ENCODE measurements at places on chromosomes 3 and 15.

DNA sequence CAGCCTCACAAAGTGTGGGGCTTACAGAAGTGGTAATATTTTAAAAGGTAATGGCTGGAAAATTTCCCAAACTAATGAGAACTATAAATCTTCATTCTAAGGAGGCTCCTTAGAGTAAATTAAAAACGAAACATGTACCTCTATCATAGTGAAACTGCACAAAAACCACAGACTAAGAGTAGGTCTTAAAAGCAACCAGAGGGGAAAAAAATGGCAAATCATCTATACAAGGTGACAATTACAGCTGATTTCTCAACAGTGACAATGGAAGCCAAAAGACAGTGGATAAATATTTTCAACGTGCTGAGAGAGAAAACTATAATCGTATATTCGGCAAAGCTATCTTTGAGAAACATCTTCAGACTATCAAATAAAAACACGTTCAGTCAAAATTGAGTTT, 20.6 kb downstream of the HEG1 start:
- DNase-seq: no peak

DNA sequence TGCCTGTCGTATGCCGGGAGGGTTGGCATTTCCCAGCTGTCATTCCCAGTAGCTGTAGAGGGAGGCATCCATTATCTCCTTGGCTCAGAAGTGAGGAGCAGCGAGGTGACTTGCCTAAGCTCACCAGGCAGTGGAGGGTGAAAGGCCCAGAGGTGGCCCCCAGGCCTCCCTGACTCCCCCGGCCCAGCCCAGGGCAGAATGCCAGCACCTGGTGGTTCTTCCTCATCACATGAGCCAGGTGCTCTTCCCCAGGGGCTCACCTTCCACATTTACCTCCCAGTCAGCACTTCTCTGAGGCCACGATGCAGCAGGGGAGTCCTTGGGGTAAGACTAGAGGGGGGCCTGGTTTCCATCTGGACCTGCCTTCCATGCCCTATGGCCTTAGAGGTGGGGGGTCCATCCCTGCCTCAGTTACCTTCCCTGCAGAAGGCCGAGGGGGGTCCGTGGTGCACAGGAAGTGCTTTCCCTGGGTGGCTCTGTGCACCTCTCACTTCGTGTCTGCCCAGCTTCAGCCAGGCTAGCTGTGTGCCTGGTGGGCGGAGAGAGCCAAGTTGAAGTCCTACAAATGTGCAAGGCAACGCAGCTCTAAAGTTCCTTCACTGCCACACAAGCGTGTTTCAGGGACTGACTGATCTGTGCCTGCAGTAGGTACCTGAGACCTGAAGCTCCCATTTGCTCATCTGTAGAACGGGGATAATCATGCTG, 70.3 kb upstream of the PLXNA1 start:
- DNase-seq: no peak

DNA sequence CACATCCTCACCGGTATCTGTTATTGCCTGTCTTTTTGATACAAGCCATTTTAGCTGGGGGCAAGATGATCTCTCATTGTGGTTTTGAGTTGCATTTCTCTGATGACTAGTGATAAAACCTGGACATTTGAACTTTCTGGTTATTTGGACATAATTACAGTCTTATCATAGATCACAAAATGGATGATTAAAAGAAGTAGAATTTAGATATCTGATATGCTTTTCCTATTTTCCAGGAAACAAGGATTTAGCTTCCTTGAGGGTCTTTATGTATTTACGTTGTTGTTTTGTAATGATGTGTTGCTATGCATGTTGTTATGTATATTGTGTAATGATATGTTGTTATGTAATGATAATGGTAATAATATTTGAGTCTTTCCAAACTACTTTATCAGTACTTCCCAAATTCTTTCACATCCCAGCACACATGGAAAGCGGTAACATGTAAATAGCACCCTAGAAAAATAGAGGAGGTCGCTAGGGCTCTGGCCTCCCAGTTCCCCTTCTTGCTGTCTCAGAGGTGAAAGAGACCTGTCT, 53.8 kb downstream of the GJD2 start:
- DNase-seq: no peak

DNA sequence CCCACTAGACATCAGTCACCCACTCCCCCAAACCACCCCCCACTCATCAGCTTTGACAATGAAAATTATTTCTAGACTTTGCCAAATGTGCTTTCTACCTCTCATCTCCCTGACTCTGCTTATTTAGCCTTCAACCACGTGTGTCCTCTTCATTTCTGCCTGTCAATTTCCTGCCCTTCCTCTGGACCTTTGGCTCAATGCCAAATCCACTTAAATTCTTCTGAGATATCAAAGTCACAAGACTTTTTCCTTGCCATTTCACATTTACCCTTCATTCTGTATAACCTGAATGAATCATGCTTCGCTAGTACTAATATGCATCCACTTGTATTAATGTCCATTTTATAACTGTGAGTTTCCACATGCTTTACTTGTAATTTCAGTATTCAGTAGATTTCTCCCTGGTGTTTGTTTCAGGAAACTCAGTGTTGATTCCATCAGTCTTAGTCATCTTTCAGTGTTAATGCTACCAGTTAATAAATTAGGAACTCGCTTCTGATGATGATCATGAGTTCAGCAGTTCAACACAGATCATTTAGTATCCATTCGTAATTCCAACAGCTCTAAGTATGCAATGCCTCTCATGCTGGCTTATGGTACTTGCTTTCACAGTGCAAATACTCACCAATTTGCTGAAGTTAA, 128.2 kb upstream of the OSTN start:
- no peak for DNase-seq

DNA sequence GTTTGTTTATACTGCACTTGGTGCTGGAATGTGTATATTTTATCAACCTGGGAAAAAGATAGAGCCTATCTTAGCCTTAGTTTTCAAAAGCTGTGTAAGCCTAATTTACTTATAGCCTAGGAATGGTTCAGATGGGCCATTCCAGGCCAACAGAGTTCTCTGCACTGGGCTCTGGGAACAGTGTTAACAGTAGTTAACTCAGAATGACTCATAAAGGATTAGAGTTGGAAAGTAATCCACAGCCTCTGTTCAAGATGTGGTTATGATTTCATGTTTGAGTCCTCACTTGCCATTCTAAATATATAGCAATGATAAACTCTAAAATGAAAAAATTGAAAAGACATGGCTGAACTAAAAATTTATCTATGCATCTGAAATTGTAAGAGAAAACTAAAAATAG, 22.6 kb upstream of the PEX5L start:
- DNase-seq: no peak

DNA sequence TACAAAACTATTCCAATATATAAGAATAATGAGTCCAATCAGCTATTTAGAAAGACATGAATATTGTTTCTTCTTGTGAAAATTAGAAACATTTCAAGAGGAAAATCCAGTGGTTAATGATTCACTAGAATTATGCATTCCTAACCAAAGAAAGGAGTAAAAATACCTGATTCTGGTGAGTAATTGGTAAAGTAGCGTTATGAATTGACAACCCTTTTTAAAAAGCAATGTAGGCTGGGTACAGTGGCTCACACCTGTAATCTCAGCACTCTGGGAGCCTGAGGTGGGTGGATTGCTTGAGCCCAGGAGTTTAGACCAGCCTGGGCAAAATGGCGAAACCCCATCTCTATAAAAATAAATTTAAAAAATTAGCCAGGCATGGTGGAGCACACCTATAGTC, 43.3 kb downstream of the TOPAZ1 start:
- no peak for DNase-seq

DNA sequence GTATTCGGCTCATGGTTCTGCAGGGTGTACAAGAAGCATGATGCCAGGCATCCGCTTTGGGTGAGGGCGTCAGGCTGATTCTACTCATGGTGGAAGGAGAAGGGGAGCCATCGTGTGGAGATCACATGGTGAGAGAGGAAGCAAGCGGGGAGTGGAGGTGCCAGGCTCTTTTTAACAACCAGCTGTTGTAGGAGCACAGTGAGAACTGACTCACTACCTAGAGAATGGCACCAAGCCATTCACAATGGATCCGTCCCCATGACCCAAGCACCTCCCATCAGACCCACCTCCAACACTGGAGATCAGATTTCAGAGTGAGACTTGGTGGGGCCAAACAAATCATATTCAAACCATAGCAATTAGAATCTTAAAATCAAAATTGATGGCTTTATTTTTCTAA, 259.8 kb upstream of the CTDSPL start:
- no peak for DNase-seq

GRCh38 chr3:15097891-15098290, 1.1 kb downstream of the RBSN start:
- no peak for DNase-seq

- no peak for DNase-seq
Observed at GRCh38 chr15:47963265-47963664, 157.5 kb upstream of the SLC24A5 start.

DNA sequence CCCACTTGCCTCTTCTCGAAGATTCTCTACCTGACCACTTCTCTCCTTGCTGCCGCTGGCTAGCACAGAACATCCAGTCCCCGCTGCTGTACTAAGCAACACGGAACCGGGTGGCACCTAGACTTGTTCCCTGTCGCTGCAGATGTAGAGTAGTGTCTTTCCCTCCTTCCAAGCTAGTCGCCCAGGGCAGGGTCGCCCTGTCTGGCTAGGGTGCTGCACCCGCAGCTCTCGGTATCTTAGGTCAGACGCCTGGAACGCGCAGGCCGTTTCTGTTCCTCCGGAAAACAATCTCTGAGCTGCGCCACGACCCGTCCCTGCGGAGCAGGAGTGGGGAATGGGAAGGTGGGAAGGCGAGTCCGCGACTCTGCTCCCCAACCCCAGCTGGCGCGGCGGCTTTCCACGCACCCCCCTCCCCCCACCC, 758 bp upstream of the SNX33 start:
- DNase-seq: no peak

GRCh38 chr3:197597335-197597734, 41.6 kb upstream of the BDH1 start:
- no peak for DNase-seq

- no peak for DNase-seq
Observed at GRCh38 chr3:13235897-13236296, 162.7 kb upstream of the IQSEC1 start.
